ENCODE measurements at places on chromosomes 5 and 9.

DNA sequence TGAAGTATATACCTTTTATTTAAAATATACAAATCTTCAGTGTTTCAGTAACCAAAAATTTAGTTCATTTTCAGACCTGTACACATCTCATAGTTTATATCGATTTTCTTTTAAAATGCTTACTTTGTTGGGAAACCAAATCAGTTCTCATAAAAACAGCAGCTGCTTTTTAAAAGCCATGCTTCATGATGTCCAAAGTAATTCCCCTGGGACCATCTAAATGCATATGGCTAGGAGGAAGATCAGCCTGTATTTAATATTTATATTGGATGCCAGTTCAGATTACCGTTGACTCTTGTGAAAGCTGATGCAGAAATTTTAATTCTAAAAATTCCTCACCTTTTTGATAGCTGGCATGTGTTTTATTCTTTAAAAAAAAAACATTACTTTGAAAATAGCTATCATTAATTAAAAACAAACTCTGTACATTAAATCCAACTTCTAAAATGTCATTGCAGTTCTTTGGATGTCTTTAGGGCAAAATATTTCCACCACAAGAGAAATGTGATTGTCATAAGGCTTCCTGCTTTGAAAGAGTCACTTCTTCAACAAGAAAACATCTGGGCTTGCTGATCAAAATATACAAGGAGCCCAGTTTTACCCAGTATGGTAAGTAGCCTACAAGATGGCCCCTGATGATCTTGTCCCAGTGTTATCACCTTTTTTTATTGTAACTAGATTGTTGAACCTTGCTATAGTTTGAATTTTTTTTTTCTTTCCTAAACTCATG, 1242.9 kb upstream of the CDH6 start:
- DNase-seq: no peak

GRCh38 chr9:89095761-89096528, 82.7 kb downstream of the SHC3 start:
- DNase-seq: no peak

GRCh38 chr5:133831491-133832224, 136.8 kb downstream of the C5orf15 start:
- no peak for DNase-seq

DNA sequence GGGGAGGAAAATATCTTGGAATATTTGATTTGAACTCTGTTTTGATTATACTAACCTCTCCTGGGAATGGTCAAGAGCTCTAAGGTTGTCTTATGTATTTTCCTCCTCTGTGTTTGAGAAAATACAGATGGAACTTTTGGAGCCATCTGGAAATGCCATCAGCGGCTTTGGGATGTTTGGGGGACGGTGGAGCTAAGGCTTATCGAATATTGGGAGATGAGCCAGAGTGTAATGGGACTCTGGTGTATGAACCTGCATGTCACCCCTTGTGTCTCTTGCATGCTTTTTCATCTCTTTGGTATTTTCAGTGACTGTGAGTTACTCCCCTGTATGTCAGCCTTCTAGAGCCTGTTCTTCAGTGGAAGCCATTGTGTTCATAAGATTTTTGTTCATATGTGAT, 180.0 kb upstream of the OTULINL start:
- no peak for DNase-seq

- DNase-seq: no peak
Observed at GRCh38 chr5:129410488-129410887, 49.6 kb upstream of the ADAMTS19 start.

- no peak for DNase-seq
Observed at GRCh38 chr5:1016036-1016435, 7.4 kb downstream of the NKD2 start.

DNA sequence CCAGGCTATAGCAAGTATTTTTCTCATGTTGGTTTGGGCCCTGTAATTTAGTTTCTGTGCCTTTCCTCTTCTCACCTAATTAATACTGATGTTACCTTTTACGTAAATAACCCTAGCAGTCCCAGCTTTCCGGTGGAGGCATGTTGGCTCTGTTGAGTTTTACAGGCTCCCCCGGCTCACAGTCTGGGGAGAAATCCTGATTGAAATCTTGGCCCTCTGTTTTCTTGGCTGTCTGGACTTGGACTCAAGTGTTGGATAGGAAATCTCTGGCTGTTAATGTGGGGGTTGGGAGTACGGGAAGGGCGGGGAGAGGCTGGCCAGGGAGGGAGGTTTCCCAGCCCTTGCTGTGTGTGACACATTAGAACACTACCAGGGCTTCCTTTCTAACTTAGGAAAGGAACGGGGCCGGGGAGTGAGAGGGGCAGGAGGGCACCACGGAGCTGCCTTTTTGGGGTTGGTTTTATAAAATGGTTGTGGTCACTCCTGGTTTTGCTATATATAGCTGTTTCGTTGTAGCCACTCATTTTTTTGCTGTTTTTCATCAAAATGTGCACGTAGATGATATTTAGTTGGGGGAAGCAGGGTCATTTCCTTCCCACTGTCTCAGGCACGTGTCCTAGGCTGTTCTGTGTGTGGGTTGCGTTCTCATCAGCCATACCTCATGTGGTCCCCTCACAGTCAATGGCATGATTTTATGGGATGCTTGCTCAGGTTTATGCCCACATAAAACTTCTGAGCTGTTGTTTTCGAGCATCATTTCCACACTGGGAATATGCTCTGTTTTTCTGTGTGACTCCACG, 11.0 kb downstream of the TRIO start:
- DNase-seq: peak; percentile 87

GRCh38 chr5:141692919-141693725, 11.1 kb upstream of the ARAP3 start:
- no peak for DNase-seq

- DNase-seq: no peak
Observed at GRCh38 chr9:73133921-73134407, 17.7 kb upstream of the ANXA1 start.

DNA sequence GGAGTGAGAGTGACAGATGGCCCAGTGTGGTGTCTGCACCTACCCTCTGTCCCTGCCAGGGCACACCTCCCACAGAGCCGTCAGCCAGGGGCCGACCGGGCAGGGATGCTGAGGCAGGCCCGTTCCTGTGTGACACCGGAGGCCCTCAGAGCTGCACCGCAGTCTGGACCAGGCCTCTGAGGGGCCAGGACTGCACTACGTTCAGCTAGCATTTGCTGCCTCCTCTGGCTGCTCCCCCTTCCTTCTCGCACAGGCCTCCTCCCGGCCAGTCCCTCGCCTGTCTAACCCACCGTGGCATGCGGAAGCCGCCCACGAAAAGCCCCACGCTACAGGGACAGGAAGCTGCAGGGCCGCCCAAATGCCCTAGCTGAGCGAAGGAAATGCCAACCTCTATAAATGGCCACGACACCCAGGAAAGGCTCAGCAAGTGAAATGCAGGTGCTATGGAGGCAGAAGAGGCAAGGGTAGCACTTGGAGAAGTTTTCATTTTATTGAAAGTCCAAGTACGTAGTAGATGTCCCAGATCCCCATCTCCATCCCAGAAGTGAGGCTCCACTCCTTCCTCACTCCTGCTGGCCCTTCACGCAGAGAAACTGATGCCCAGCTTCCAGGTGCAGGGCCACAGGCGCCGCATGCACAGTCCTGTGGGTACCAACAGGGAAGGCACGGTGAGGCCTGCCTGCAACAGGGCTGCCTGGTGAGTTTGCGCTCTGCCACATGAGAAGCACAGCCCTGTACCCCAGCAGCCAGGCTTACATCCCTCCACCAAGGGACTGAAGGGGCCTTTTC, 38.7 kb downstream of the MAPK9 start:
- no peak for DNase-seq

GRCh38 chr5:76807296-76807695, 11.5 kb upstream of the F2RL1 start:
- DNase-seq: no peak

GRCh38 chr5:95102080-95102479, 182.8 kb downstream of the MCTP1 start:
- DNase-seq: no peak

DNA sequence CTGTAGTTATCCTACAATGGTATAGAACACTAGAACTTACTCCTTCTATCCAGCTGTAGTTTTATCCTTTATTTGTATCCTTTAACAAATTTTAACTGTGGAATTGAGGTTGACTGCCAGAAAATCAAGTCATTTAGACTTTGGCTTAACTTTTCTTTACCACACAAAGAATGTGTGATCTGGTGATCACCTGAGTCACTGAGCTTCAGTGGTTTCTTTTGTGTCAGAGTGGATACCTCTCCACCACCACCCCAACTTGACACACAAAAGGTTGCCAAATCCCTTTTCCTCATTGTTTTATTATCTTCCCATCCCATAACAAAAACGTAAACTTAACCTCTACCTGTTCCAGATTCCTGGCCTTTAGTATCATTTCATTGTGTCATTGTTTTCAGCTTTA, 5.5 kb downstream of the OTULIN start:
- DNase-seq: no peak

DNA sequence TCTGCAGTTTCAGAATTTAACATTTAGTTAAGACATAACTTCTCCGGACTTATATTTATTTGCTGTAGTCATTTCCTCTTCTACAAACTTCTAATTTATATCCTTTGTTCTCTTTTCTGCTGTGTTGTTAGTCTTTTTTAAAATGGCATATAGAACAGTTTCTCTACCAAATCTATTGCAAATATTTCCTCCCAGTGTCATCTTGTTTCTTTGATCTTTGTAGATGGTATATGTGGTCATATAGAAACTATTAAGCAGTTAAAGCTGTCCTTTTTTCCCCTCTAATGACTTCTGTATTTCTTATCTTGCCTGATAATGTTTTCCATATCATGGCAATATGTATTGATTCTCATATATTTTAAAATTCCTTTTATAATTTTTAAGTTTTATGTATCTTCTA, 264.5 kb downstream of the MCTP1 start:
- DNase-seq: no peak

DNA sequence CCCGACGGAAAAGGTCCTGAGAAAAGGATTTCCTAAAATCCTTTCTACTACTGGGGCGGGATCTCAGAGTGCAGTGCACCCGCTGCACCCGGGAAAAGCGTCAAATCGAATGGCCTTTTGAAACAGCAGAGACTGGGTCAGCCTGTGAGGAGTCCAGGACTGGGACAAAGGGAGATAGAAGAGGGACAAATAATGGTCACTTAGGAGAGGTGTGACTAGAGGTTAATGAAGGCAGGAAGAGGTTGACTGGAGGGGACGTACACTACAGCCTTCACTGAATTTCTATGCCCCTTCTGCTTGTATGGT, 1.5 kb downstream of the PLPPR1 start:
- no peak for DNase-seq

DNA sequence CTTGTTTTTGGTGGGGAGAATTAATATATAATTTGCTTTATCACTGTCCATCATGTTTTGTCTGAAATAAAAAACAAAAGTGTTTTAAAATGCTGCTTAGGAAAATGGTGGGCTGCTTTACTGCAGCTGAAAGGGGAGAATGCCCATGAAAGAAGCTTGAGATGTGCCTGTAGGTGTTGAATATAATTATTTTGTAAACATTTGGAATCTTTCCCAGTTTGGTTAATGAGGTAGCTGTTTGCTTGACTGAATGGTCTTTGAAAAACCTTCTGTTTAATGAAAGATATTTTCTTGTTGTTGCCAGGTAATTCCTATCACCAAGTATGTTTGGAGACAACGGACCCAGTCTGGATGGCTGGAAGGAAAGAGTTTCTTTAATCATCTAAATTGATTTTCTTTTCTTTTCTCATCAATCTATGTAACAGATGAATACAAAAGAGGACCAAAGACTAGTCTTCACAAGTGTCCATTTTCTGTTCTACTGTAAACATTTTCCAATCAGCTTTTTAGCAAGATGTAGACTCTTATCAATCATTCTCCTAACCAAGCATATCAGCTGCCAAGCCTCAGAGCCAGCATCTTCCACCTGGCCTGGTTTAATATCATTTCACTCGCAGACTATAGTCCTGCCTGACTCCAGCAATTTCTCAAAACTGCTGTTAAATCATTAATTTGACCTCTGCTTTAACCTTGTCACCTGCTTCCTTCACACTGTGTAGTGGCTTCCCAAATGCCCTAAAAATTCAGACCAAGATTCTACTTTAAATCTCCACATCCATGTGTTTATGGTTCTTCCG, 441.2 kb upstream of the CHD1 start:
- DNase-seq: no peak

DNA sequence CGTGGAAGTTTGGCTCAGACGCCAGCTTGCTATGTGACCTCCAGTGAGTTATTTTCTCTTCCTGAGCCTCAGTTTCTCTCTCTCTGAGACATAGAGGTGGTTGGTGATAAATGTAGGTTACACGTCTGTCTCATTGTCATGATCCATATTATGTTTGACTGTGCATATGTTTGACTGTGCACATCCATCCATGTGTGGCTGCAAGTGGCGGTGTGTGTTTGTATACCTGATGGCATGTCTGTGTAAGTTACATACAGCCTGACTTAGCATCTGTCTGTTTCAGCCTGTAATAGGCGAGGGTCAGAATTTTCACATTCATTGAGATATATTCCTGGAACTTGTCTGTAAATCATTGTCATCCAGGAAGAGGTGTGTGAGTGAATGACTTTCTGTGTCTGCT, 3.3 kb downstream of the SPARC start:
- no peak for DNase-seq

DNA sequence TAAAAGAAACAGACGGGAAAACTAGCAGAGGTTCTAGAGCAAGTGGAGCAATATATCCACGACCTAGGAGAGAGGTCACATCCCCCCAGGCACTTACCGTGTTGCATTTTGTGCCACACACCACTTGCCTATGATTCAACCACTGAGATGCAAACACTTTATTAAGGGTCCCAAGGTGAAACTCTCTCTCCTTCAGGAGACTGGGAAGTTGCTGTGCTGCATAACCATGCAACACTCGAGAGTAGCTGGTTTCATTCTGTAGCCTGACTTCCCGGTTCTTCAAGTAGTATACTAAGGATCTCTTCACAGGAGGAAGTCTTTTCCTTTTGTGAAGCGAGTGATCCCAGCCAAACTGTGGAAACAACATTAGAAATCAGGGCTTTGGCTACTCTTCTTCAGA, 1.6 kb downstream of the DCAF12 start:
- no peak for DNase-seq

DNA sequence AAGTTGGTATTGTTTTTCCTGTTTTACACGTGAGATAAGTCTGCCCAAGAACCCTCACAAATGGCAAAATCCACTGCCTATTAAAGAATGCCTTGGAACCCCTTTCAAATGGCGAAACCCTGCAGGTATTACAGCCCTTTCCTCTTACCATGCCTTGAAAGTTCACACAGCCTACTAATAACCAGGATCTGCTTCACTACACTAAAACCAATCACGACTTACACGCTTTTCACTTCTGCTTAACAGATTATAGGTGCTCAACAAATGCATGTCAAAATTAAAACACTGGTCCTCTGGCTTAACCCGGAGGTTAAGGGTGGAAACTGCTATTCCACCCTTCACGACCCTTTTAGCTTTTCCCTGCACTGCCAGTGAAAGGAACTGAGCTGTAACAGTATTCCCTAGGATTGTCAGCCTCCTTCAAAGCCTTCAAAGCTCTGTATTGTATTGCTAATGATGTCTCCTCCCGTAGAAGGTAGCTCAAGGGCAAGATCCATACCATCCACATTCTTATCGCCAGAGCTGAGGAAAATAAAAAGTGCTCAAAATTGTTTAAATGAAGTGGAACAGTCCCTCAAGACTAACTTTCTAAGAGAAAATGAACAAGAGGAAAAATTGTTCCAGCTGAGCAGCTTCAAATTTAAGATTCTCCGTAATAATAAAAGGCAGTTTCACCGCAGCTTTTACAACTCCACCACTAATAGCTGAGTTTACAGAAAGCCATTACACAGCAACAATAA, 997 bp downstream of the AUH start:
- DNase-seq: no peak
